ENCODE measurements at places on chromosomes 7 and 10.

GRCh38 chr7:45102785-45103712 is 8.4 kb downstream of the TBRG4 start:
- DNase-seq = no peak

DNA sequence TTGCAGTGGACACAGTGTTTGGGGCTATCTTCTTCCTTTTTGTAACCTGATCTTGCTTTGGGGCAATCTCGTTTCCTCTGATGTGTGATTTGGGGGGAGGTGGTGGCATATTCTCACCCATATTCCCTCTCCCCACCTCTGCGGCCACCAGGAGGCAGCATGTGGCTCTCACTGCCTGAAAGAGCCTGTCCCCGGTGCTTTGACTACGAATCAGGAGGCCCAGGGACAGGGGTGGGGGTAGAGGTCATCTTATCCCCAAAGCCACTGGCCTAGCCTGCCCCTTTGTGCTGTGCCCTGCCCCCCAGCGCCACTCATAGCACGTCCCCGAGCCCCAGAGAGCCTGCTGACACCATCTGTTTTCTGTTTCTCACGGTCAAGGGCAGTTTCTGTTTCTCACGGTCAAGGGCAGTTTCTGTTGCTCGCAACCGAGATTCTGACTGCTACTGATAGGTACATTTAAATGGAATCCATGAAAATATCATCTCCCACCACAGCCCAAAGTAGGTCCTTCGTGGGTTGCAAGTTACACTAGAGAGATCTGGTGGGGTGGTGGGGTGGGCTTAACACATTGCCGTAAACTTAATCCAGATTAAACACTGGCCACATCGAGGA is 28.2 kb downstream of the PHYH start:
- peak; percentile 75 for DNase-seq

DNA sequence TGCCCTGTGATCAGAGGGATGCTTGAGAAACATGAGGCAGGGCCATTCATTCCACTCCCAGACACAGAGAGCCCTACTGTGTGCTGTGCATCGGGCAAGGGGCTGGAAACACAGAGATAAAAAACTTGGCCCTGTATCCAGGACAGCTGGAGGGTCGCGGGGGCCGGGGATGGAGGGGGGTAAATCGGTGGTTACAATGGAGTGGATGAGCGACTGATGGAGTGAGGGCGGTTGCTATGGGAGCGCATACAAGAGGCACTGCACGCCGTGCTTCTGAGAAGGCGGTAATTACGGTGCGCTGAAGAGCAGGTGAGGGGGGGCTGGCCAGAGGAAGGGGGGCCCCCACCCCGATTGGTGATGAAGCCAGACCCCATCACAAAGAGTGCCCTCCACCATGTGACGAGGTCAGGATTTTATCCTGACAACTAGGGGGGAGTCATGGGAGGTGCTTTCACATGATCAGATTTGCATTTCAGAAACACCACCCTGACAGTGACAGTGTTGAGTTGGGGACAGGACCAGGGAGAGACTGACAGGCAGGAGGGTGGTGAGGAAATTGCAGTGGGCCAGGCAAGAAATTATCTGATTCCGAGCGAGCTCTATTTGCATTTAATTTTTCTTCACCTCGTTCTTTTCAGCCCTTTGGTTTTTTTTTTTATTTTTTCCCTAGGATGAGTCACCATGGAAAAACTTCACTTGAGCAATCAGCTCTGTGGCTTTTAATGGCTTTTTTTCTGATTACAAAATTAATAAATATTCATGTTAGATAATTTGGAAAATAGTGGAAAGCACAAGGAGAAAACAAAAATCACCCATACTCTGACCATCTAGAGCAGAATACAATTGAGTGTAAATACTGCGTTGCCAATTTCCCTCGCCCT is 7.8 kb downstream of the CPA5 start:
- peak; percentile 69 for DNase-seq

- no peak for DNase-seq
These were observed 102.8 kb downstream of the TNS3 start for GRCh38 chr7:47478926-47479711.

DNA sequence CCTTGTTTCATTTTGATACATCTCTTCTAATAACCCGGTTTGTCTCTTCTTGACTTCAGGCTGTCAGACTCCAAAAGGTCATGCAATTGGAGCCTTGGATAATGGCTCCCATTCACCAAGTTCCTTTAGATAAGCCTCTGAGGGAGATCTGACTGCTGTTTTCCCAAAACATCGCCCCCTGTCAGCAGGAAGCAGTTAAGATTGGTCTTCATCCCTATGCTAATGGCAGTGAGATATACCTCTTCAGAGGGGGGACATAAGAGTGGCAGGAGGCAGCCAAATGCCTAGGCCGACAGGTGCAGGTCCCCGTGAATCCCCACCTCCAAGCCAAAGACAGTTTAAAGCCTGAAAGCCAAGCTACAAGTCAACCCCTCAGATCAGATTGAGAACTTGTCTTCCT is 144.6 kb downstream of the WDR11 start:
- no peak for DNase-seq

DNA sequence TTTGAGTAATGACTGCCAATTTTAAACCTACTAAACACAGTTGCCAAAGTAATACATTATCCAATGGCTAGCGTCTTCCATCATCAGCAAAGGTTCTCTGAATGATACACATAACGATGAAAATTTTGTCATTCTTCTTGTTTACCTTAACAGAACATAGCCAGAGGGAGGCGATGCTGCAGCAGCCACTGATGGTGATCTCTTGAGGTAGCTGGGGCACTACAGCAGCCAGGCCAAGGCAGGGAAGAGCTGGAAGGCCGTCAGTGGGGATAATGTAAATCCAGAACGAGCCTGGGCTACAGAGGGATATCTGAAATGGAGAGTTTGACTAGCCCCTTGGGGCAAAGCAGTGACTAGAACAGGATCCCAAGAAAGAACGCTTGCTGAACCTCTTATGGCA is 38.8 kb downstream of the PRPS1L1 start:
- no peak for DNase-seq

GRCh38 chr7:140360697-140361229 is 37.6 kb downstream of the SLC37A3 start:
- no peak for DNase-seq

DNA sequence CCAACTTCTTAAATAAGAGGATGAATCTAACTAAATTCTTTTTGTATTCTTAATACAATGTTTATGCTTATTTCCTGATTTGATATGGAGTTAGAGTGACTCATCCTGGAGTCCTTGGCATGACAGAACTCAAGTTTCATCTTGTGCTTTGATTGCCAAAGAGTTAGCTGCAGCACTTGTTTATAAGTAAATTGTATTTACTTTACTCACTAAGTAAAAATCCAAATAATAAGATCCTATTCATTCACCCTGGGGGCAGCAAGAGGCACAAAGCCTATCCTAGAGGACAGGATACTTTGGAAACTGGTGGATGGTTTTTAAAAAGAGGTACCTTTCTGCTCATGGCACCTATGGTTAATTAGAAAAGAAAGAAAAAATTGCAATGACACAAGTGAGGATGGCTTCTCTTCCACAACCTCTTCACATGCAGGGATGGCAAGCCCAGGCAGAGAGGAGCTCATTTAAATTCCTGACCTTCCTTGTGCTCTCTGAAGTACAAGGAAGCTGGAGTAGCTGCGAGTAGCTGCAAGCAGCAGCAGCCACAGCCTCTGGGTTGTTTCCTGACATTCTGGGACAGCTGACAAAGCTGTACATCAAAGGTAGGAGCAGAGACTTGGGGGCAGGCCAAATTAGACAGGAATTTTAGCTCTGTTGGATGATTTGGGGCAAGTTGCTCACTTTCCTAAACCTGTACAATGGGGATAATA is 28.5 kb upstream of the CROT start:
- peak; percentile 63 for DNase-seq

GRCh38 chr10:79367426-79368189 is 20.3 kb downstream of the PPIF start:
- DNase-seq = no peak
